ENCODE measurements at places on chromosomes 4 and X. TPM values are rescaled to one million over a fixed set of nuclear protein-coding genes. Genes with fewer than 3 reads are reported as not detected.
A peak's percentile ranks its signal among the peaks of the same experiment; 100 is the strongest.

DNA sequence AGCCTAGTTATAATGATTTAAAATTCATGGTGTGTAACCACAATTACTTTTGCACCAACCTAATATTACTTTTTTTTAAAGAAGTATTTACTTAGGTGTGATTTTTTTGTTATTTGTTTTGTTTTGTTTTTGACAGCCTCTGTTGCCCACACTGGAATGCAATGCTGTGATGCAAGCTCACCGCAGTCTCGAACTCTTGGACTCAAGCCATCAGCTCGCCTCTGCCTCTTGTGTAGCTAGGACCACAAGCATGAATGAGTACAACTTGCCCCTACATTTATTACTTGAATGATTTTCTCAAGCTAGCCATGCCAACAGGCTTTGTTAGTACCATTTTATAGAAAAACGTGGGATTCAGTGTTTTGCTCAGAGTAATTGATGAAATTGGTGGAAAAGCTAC is 488.8 kb upstream of the CPEB2 start:
- H3K4me1 ChIP-seq = no peaks in the 10 kb centered on the region
- no peak overlapping the region for H3K27ac ChIP-seq

GRCh38 chr4:7433376-7434140 is 1.2 kb downstream of the PSAPL1 start:
- H3K4me1 ChIP-seq = no peaks in the 10 kb centered on the region
- no peaks in the 10 kb centered on the region for H3K36me3 ChIP-seq
- no peak overlapping the region for H3K27ac ChIP-seq
- no peaks in the 10 kb centered on the region for H3K27me3 ChIP-seq
- H3K4me3 ChIP-seq = no peak overlapping the region
- no peak for DNase-seq

GRCh38 chrX:51461053-51462044 is 35.0 kb downstream of the NUDT11 start:
- H3K27ac ChIP-seq = no peak overlapping the region
- no peak overlapping the region for H3K4me3 ChIP-seq

DNA sequence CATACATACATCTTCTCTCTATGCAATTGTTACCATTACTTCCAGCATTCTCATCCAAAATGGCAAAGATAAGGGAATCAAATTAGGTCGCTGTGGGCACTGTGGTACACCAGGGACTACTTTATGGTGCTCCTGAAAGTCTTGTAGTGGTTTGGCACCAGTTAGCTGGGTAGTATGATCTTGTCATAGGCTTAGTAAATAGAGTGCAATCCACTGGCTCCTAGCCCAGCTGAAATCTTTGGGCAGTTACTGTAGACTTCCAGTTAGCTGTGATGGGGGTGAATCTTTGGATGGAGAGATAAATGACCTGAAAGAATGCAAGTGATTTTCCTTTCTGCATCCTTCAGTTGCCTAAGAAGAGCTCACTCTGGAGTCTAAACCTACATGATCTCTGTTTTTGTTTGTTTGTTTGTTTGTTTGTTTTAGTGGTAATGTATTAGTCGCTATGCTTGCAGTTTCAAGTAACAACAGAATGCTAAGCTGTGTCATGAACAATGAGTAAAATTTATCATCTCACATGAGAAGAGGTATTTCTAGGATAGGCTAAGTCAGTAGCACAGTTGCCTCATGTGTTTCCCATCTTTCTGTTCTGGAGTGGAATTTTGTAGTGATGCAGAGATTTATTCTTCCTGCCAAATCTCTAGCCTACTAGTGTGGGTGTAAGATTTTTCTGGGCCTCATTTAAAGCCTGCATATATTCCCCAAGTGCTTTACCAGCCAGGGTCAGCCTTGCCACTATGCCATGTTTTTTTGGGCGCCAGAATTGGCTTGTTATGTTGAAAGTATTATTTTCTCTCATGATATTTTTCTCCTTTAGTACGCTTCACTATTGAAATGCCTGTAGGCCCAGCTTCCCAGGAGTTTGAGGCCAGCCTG is 24.2 kb downstream of the HERC3 start:
- no peaks in the 10 kb centered on the region for H3K36me3 ChIP-seq
- H3K4me3 ChIP-seq = no peak overlapping the region
- H3K27me3 ChIP-seq = no peaks in the 10 kb centered on the region
- H3K27ac ChIP-seq = no peak overlapping the region

DNA sequence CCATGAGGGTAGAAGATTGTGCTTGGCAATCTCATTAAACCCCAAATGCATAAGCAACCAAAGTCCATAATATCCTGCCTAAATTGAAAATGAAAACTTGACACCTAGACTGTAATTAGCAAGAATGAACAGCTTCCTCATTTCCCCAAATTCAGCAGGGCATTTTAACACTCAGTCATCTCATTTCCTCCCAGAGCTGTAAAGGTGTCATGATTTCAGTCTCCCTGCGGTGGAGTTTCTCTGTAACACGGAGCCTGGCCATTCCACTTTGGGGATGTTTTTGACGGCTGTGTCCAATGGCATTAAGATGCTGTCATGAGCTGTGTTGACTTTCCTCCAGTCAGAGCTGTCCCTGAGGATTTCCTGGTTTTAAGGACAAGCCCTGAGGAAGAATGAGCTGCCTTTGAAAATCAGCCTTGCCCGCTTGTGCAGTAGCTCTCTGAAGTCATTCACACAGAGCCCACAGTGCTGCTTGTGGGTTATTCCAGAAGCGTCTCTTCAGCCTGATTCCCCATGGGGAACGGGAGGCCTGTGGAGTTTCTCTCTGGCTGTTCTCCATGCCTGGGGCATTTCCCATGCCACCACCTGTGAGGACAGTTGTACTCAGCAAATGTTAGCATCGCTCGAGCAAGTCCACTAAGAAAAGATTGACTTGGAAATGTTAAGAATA is 187.0 kb downstream of the MID1 start:
- H3K36me3 ChIP-seq = no peaks in the 10 kb centered on the region
- no peaks in the 10 kb centered on the region for H3K27me3 ChIP-seq
- H3K4me1 ChIP-seq = no peaks in the 10 kb centered on the region
- no peak overlapping the region for H3K4me3 ChIP-seq

DNA sequence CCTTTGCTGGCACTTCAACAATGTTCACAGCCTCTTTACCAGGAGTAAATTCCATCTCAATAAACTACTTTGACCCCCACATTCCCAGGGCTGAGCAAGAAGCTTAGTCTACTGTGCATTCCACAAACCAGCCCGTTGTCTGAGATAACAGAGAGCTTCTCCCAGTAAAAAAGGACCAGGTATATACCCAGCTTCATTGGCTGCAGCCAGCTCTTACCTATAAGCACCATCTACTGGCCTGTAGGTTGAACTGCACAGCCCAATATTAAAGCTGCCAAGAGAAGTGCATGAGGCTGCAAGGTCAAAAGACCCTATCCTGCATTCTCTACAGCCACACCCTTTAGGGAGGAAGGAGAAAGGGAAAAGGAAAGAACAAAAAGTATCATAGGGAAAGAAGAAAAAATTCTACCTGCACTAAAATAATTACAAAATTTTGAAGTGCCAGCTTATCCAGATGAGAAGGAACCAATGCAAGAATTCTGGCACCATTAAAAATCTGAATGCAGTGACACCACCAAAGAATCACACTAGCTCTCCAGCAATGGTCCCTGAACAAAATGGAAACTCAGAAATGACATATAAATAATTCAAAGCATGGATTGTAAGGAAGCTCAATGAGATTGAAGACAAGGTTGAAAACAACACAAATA is 45.7 kb upstream of the INTU start:
- no peak overlapping the region for H3K4me3 ChIP-seq
- no peak overlapping the region for H3K27ac ChIP-seq
- no peaks in the 10 kb centered on the region for H3K4me1 ChIP-seq
- no peaks in the 10 kb centered on the region for H3K36me3 ChIP-seq

- no peak overlapping the region for H3K4me3 ChIP-seq
- H3K27ac ChIP-seq = no peak overlapping the region
- DNase-seq = no peak
- no peaks in the 10 kb centered on the region for H3K36me3 ChIP-seq
- H3K4me1 ChIP-seq = no peaks in the 10 kb centered on the region
Measured at GRCh38 chr4:109945056-109945455, 32.4 kb downstream of the EGF start.

- H3K36me3 ChIP-seq = no peaks in the 10 kb centered on the region
- H3K4me3 ChIP-seq = no peak overlapping the region
- no peaks in the 10 kb centered on the region for H3K27me3 ChIP-seq
- H3K4me1 ChIP-seq = no peaks in the 10 kb centered on the region
Measured at GRCh38 chrX:47283015-47283771, 50.4 kb downstream of the USP11 start.

DNA sequence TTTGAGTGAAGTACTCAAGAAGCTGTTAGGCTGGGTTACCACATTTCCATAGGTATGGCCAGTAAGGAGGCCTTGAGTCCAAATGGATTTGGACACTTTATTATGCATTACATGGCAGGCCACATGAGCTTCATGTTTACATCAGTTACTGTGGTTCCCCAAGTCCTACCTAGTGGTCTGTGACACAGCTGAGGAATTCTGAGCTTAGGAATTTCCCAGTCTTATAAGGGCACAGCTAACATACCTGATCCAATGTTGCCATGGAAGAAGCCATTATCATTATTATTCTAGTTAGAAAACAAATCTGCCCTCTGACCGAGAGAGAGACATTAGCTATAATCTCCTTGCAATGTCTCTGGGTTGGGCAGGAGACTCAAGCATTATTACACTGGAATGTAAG is 174.4 kb upstream of the NUDT10 start:
- no peak overlapping the region for H3K27ac ChIP-seq
- DNase-seq = no peak
- no peaks in the 10 kb centered on the region for H3K4me1 ChIP-seq
- H3K27me3 ChIP-seq = no peaks in the 10 kb centered on the region

- no peak overlapping the region for H3K27ac ChIP-seq
- no peak for DNase-seq
- H3K4me3 ChIP-seq = no peak overlapping the region
- no peaks in the 10 kb centered on the region for H3K36me3 ChIP-seq
- no peaks in the 10 kb centered on the region for H3K4me1 ChIP-seq
Measured at GRCh38 chr4:182255441-182256190, 12.4 kb downstream of the TENM3 start.

DNA sequence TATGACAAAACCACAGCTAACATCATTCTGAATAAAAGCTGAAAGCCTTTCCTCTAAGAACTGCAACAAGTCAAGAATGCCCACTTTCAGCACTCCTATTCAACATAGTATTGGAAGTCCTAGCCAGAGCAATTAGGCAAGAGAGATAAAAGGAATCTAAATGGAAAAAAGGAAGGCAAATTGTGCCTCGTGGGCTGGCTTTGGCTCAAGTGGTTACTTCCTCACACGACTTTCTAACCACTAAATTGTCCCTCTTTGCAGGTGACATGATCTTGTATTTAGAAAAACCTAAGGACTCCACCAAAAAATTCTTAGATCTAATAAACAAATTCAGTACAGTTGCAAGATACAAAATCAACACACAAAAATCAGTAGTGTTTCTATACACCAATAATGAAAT is 57.2 kb downstream of the SCML2 start:
- H3K36me3 ChIP-seq = no peaks in the 10 kb centered on the region
- DNase-seq = no peak
- H3K4me1 ChIP-seq = no peaks in the 10 kb centered on the region
- no peaks in the 10 kb centered on the region for H3K27me3 ChIP-seq
- no peak overlapping the region for H3K4me3 ChIP-seq

DNA sequence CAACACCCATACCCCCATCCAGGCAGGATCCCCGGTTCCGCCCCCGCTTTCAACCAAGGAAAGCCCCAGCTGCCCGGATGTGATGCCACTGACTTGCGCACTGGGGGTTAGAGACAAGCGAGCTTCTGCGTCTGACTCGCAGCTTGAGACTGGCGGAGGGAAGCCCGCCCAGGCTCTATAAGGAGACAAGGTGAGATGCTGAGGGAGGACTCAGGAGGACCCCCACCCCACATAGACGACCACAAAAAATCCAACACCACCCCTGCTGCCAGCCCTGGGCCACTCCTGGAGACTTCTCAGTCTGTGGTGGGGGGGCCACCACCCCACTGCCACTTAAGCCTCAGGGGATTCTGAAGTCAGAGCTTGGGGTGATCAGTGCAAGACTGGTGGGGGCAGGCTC is at the start of gene MAGEA4:
Gene MAGEA4 (plus strand): TSS at position 110 of the 400 bp plus-strand sequence. CDS start 10,776 bp downstream, outside the sequence.
- DNase-seq = no peak
- H3K27me3 ChIP-seq = no peaks in the 10 kb centered on the region
- no peak within 1 kb of the TSS for H3K4me3 ChIP-seq
- no peaks in the 10 kb centered on the region for H3K4me1 ChIP-seq

DNA sequence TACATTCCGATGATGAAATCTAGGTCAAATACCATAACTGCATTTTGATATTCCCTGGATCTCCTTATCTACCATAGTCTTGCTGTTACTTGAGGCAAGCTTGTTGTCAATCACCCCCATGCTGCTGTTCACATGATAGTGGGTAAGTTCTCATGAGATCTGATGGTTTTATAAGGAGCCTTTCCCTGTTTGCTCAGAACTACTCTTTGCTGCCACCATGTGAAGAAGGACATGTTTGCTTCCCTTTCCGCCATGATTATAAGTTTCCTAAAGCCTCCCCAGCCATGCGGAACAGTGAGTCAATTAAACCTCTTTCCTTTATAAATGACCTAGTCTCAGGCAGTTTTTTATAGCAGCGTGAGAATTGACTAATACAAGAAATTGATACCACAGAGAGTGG is 432.0 kb downstream of the GLUD2 start:
- H3K27ac ChIP-seq = no peak overlapping the region
- DNase-seq = no peak
- no peaks in the 10 kb centered on the region for H3K4me1 ChIP-seq
- H3K27me3 ChIP-seq = no peaks in the 10 kb centered on the region
- H3K4me3 ChIP-seq = no peak overlapping the region

GRCh38 chr4:20252656-20253282 is 1.1 kb downstream of the SLIT2 start:
- no peaks in the 10 kb centered on the region for H3K4me1 ChIP-seq
- H3K36me3 ChIP-seq = no peaks in the 10 kb centered on the region
- peaks cover 4% of the 10 kb centered on the region for H3K27me3 ChIP-seq
- H3K27ac ChIP-seq = peak overlapping the region; percentile 61

CCDC149 gene
- 19.6 TPM for total RNA-seq

ATP2B3 gene
- 0.85 TPM for total RNA-seq

F9 gene
- total RNA-seq = not detected

AKAP4 gene
- total RNA-seq = not detected

PPEF2 gene
- not detected for total RNA-seq

RNF212 gene
- total RNA-seq = 15.3 TPM

All from prostate gland (tissue), 2 donors.